ENCODE measurements at places on chromosomes 3 and 15. TPM values are rescaled to one million over a fixed set of nuclear protein-coding genes. Genes with fewer than 3 reads are reported as not detected.

DNA sequence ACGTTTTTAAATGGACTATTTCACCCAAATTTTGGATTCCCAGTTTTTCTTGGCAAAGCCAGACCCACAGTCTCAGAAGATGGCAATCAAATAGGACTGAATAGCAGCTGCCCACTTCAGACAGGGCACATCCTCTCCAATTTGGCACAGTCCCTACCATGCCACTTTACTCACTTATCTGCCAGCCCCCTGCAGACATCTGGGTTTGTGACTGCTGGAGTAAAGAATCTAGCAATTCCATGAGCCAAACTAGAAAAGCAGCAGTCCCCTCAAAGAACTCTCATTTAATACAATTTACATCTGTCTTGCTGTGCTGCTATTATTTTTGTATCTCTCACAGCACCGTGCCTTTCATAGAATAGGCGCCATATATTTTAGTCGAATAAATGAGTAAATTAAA, 16.0 kb upstream of the LRRN1 start:
- H3K4me1 ChIP-seq, result no peaks in the 10 kb centered on the region
- DNase-seq, result no peak
- no peak overlapping the region for H3K27ac ChIP-seq
- no peaks in the 10 kb centered on the region for H3K27me3 ChIP-seq
- no peaks in the 10 kb centered on the region for H3K36me3 ChIP-seq

The OR5H2 gene
- not detected for polyA plus RNA-seq

The MEGF11 gene
- polyA plus RNA-seq, result 10.4 TPM

GRCh38 chr15:52309154-52309548, 13.5 kb upstream of the MYO5C start:
- H3K36me3 ChIP-seq, result peaks cover 5% of the 10 kb centered on the region
- DNase-seq, result peak; percentile 41
- H3K27ac ChIP-seq, result no peak overlapping the region
- no peak overlapping the region for H3K4me3 ChIP-seq

GRCh38 chr15:29278436-29279105, 8.9 kb upstream of the NSMCE3 start:
- DNase-seq, result no peak
- H3K36me3 ChIP-seq, result no peaks in the 10 kb centered on the region
- no peak overlapping the region for H3K4me3 ChIP-seq
- H3K4me1 ChIP-seq, result no peaks in the 10 kb centered on the region
- H3K27me3 ChIP-seq, result no peaks in the 10 kb centered on the region

Measured in kidney (tissue), 22 donors.